RCC 7860 (cell line): ENCODE measurements at places on chromosomes 2 and 18.
A peak's percentile ranks its signal among the peaks of the same experiment; 100 is the strongest.

DNA sequence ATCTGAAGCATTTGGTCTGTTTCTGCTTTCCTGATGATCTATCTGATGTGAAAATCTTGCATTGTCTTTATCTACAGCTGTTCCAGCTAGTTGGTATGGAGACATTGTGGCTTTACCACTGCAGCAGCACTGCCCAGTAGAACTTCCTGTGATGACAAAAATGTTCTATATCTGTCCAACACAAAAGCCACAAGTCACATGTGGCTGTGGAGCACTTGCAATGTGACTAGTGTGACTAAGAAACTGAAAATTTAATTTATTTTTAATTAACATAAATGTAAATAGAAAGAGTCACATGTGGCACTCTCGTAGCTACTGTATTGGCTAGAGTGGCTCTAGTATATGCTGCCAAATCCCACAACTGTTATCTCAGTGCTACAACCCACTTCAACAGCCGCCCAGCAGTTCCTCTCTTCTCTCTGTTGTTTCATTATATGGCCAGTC is 425.7 kb downstream of the SETBP1 start:
- no peak for DNase-seq

GRCh38 chr18:59229701-59230443 is 9.9 kb downstream of the GRP start:
- no peak for DNase-seq

GRCh38 chr2:98280376-98281102 is 65.7 kb upstream of the CNGA3 start:
- DNase-seq: peak; percentile 20

DNA sequence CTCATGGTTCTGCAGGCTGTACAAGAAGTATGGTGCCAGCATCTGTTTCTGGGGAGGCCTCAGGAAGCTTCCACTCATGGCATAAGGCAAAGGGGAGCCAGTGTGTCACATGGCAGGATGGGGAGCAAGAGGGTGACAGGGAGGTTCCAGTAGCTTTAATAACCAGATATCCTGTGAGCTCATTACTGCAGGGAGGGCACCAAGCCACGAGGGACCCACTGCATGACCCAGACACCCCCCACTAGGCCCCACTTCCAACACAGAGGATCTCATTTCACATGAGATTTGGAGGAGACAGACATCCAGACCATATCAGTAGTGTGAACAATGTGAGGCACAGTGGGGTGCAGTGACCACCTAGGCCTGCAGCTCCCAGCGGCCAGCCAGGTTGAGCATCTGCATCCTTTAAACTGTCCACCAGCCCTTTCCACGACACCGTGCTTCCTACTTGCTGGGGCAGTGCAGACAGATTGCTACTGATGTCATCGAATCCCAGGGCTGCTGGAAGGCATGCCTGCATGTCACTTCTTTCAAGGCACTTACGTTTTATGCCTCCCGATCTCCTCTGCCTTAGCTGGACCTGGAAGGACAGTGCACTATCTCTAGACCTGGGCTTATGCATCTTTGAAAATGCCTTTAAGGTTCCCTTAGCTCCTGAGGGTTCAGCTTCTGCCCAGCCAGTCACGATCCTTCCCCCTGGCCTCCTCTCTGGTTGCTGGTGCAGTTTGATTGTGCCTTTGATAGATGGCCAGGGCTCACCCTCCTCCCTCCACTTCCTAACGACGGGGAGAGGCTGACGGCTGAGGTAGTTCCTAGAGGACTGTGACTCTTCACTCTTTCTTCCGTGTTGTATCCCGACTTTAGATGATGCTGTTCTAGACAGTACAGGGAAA is 174.3 kb downstream of the FAM210A start:
- no peak for DNase-seq

DNA sequence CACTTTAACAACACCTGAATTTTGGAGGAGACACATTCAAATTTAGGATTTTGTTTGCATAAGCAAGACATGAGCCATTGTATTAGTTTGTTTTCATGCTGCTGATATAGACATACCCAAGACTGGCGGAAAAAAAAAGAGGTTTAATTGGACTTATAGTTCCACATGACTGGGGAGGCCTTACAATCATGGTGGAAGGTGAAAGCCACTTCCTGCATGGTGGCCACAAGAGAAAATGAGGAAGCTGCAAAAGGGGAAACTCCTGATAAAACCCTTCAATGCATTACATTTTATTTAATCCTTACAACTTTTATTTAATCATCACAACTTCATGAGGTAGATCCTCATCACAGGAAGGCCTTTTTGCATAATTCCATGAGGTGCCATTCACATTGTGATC is 242.0 kb upstream of the STON1 start:
- no peak for DNase-seq
